ENCODE measurements at places on chromosomes 3 and 15.

DNA sequence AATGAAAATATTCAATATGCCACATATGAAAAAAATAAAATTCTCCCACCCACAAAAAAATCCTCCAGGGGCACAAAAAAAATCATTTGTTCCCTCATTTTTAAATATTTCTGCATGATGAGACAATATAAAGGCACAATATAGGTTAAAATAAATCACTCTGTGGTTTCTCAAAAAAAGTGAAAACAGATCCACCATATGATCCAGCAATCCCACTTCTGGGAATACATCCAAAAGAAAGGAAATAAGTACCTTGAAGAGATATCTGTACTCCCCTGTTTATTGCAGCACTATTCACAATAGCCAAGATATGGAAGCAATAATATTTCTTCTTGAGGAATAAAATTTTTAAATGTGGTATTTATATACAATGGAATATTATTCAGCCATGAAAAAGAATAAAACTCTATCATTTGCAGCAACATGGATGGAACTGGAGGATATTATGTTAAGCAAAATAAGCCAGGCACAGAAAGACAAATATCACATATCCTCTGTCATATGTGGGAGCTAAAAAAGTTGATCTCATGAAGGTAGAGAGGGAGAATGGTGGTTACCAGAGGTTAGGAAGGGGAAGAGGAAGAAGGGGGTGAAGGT is 1.5 kb downstream of the ATP8B4 start:
- DNase-seq, result no peak

DNA sequence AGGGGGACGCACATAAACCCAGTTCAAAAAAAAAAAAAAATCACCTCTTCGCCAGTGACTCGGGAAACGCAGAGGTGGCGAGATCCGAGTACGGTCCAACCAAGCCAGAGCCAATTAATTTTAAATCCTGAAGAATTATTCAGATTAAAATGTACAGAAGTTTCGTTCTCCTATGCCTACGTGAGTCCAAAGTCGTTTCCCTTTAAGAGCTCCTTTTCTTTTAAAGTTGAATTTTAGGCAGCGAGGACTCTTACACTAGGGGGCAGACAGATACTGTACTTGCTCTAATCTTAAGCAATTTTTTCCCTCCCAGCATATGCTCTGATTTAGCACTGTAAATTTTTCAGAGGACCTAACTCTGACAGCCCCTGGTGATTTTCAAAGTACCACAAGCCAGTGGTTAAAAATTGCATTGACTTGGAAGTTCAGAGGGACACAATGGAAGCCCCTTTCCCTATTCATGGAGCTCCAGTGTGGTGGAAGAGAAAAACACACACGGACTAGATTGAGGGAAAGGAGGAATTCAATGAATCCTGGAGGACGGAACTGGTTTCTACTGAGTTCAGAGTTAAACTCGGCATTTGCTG is 3.3 kb upstream of the NR2F2 start:
- DNase-seq, result no peak

DNA sequence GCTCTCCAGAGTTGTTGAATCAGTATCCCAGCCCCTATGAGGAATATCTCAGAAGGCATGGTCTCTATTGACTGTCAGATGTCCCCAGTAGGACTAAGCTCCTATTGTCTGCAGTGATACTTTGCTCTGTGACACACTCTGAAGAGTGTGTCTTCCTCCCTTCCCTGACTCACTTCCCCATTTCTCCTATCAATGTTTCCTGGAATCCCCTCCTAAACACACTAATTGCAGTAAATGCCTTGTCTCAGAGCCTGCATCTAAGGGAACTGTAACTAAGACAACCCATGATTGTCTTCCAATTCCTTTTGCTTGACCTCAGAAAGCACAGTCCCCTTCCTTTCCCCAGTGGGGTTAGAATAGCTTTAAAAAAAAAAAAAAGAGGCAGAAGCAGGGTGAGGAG is 397.3 kb upstream of the PROK2 start:
- DNase-seq, result no peak

GRCh38 chr15:92288755-92289154 is 104.9 kb upstream of the ST8SIA2 start:
- no peak for DNase-seq

DNA sequence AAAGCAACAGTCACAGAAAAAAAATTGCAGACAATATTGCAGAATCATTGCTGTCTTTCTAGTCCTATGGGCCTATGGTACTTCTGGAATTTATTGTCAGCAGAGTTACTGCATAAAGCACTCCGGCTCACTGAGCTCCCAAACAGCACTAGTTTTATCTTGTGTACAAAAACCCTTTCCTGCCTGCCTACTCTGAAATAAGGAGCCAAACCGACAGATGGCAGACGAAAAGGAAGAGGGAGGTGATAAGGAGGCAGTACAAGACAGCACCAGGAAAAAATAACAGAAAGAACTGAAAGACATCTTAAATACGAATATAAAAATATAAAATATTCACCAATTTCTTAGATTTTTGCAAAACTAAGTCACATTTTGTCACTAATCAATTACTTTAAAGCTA is 15.6 kb downstream of the HERC1 start:
- DNase-seq, result no peak

DNA sequence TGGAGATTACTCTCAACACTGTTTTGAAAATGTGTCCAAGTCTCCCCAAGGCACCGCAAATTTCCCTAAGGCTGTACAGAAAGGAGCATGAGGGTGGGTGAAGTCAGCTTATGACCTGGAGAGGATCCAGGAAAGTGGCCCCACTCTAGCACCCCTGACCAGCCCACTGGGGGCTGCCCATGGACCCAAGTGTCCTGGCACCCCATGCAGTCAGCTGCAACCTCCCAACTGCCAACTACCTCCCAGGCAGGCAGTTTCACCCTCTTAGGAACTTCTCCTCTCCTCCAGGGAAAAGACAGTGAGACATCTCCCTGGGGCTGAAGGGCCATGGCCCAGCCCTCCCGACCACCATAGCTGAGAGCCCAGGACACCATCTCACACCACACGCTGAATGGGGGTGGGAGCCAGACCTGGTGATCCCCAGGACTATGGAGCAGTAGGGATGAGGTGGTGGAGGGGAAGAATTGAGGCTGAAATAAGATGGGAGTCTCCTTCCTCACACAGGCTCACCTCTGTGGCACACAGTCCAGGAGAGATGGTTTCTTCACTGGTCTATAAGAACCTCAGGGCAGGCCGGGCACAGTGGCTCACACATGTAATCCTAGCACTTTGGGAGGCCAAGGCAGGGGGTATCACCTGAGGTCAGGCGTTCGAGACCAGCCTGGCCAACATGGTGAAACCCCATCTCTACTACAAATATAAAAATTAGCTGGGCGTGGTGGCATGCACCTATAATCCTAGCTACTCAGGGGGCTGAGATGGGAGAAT is 104.4 kb downstream of the DAPK2 start:
- no peak for DNase-seq

- no peak for DNase-seq
These were observed 130.2 kb upstream of the STRIT1 start for GRCh38 chr3:155423526-155424322.

DNA sequence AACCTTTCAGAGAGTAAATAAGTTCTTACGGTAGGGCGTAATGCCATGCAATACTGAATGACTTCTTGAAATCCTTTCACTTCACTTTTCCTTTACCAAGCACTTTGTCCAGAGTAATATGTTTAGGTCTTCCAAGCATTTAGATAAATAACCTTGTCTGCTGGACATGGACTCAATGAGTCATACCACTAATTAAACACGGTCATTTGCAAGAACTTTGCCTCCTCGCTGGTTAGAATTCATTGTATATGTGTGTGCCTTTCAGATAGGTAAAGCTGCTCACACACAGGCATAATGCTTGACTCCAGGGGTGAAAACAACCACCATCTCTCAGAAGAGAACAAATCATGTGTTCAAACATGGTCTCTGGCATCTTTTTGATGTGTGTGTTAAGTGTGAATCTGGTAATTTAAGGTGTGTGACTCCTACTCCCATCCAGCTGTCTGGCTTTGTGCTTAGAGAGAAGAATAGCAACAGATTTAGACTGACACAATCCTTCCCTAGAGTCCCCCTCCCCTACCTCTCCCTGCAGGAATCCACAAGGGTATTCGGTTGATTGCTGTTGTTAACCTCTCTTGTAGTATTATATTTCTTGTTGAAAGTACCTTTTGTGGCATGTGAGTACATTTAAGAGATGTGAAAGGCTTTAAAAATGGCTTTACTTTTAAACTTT is 419.0 kb downstream of the CNTN4 start:
- no peak for DNase-seq

DNA sequence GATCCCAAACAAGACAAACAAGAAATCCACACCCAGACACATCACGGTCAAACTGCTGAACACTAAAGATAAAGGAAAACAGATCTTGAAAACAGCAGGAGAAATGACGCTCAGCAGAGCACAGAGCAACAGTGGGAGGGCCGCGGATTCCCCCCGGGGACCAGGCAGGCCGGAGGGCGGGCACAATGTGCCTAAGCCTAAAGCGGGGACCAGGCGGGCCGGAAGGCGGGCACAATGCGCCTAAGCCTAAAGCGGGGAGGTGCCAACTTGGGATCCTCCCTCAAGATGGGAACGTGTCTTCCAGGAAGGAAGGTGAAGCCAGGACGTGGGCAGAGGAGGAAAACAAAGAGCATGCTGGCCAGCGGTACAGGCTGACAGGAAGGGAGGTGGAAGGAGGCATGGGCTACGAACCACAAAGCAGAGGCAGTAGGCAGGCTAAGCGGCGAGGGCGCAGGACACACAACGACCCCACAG is 31.1 kb downstream of the CYFIP1 start:
- no peak for DNase-seq

GRCh38 chr3:32531010-32531647 is 28.5 kb upstream of the CMTM6 start:
- DNase-seq, result no peak

GRCh38 chr3:31634476-31634875 is 101.8 kb downstream of the STT3B start:
- no peak for DNase-seq

GRCh38 chr3:190867071-190867470 is 4.6 kb upstream of the GMNC start:
- no peak for DNase-seq

DNA sequence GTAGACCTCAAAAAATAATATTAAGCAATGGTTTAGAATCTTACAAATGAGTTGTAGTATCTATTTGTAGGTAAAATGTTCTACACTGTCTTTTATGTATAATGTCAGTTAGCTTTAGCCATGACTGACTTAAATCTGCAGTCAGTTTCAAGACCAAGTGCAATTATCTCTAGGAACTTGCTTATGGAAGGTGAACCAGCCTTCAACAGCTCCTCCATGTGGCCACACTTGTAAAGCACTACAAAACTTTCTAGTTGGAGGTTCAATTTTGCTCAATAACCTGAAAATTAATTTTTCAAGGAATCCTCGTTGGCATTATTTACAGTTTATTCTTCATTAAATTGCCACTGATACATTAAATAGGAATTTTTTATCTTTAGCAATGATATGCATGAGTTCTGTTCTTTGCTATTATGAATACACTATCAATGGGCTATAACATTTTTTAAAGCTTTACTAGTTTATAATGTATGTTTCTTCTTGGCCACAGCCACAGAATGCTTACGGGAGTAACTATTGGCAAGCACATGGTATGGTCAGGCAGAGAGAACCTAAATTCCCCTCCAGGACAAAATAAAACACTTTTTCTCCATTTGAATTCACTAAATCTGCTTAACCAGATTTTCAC is 315.3 kb upstream of the UBE2E2 start:
- DNase-seq, result no peak

- DNase-seq, result no peak
These were observed 147.7 kb upstream of the TSC22D2 start for GRCh38 chr3:150260398-150260710.

DNA sequence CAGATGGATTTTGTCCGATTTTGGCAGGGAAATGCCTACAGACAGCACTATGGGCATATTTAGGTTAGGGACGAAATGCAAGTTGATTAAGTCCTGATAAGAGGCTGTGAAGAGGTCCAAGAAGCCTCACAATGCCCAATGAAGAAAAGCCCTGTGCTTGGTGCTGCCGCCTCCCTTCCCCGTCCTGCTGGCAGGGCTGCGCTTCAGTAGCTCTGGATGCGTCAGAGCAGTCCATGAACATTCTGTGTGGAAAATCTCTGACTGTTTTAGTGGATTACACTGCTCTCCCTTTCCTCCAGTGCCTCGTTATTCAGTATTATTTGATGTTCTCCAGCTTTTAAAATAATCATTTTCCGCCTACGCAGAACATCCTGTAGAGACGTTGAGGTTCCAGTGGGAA is 39.6 kb downstream of the MLH1 start:
- DNase-seq, result no peak

DNA sequence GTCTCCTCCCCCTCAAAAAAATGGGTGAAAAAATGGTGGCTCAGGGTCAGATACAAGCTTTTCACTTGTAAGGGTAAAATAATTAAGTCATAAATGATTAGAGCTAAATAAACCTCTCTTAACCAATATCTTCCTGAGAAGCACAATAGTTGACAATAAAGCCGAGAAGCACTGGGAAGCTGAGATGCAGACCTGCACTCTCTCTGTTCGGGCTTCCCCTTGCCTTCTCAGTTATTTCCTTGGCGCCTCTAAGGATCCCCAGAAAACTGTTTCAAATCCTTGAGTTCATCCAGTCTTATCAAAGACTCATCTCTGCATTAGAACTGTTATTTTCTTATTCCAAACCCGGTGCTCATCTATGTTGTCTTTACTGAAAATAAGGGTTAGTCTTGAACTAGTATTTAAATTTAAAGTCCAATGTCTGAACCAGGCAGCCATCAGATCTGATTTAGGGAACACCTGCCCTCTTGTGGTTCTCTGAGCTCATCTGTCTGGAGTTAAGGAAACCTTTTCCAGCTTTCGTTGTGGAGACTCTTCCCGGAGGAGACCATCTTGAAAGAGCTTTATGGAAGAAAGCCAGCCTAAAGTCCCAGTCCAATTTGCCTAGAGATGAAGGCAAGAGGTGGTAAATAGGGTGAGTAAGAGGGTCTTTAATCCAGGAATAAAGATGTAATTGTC is 256.4 kb upstream of the MCTP2 start:
- no peak for DNase-seq

DNA sequence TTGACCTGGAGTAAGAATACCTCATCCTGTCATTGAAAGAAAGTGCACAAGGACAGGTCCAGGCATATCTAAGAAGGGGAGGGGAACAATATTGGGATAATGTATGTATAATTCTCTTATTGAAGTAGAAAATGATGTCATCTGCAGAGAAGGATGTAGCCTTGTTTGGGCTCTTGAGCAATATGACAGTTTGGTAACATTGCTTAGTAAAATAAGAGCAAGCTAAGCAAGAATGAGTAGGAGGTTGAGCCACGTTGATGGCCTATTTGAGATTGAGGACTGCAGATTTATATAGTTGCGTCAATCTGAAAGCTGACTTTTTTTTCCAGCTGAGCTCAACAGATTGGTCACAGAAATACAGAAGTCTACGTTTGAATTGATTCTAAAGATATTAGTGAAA is 145.2 kb downstream of the FILIP1L start:
- no peak for DNase-seq

- DNase-seq, result no peak
These were observed 323.8 kb upstream of the DNAJC19 start for GRCh38 chr3:181313335-181313734.

GRCh38 chr3:124266487-124266886 is 274.6 kb upstream of the ROPN1 start:
- DNase-seq, result no peak

- DNase-seq, result no peak
These were observed 37.6 kb downstream of the SPESP1 start for GRCh38 chr15:68967948-68968347.

Data from stimulated activated CD8-positive, alpha-beta memory T cell treated with anti-CD3 and anti-CD28 coated beads, Interleukin-7, amount 100 ng/mL, for 1 hour (primary cell).